C1 segment of cervical spinal cord (tissue), 14 donors: ENCODE measurements at places on chromosomes 7 and 10.

DNA sequence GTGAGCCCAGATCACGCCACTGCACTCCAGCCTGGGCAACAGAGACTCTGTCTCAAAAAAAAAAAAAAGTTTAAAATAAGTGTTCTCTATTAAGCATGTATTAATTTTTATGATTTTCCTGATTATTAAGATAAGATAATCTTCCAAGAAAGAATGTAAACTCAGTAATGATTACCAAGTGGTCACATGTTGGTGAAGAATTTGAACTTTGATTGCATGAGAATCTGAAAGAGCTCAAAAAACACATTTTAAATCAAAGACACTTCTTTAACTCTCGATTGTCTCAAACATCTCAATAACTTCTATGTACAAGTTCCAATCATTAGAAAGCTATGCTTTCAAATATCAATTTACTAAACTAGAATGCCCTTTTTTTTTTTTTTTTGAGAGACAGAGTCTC is 33.8 kb downstream of the SNX8 start:
- DNase-seq, result no peak

- DNase-seq, result no peak
These were observed 39.6 kb downstream of the GRK5 start for GRCh38 chr10:119246862-119247549.

GRCh38 chr10:15681076-15681475 is 38.6 kb downstream of the ITGA8 start:
- no peak for DNase-seq

DNA sequence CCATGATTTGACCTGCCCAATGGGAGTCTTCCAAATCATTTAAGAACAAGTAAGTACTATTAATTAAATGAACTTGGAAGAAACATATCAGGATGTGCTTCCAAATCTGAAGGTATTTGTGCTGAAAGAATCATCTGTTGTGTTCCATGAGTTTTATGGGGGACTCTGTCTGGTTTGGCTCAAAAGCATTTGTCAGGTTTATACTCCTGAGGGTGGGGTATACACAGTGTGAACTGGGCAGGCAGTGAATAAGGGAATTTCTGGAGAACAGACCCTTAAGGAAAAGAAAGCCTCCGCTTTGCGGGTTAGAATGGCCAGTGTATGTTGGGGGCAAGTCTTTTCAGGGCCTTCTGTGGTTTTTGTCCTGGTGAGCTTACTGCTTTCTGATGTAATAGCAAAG is 29.9 kb downstream of the TCF7L2 start:
- DNase-seq, result no peak

- DNase-seq, result no peak
These were observed 71.8 kb upstream of the LOXL4 start for GRCh38 chr10:98339799-98340198.
